ENCODE measurements at places on chromosomes 7 and 10.

- no peak for ATAC-seq
These were observed 49.8 kb downstream of the PODXL start for GRCh38 chr7:131506597-131506996.

DNA sequence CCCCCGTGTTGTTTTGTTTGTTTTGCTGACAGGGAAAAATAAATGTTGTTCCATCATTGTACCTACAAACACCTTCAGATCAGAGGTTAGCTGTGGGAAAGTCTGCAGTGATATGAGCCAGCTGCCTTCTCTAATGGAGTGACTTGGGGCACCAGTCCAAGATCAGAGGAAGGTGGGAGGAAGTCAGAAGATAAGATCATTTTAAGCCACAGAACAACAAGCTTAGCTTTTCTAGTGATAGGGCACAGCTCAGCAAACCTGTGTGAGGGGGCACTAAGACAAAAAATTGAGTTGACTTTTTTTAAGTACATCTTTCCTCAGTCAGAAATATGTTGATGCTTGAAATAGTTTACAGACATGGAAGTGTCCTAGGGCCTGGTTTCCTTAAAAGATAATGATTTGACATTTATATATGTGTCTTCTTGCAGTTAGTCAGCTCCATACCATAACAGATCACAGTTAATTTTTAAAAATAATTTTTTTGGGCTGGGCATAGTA is 240.3 kb upstream of the KAT6B start:
- ATAC-seq = no peak

DNA sequence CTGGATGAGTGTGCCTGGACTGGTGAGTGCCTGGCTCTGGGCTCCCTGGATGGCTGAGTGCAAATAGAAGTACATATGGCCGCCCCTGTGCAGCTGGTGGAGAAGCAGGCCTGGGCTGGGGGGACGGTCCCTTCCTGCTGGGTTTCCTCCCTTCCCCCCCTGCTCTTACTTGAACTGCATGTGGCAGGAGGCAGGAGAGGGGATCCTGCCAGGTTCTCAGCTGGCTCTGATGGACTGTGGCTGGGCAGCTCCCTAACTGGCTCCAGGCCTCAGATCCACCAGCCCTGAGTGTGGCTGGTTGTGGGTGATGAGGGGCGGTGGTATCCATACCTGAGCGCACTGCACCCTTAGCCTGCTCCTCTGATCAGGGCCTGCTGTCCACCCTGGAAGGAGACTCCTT is 26.9 kb downstream of the ADCY1 start:
- no peak for ATAC-seq

DNA sequence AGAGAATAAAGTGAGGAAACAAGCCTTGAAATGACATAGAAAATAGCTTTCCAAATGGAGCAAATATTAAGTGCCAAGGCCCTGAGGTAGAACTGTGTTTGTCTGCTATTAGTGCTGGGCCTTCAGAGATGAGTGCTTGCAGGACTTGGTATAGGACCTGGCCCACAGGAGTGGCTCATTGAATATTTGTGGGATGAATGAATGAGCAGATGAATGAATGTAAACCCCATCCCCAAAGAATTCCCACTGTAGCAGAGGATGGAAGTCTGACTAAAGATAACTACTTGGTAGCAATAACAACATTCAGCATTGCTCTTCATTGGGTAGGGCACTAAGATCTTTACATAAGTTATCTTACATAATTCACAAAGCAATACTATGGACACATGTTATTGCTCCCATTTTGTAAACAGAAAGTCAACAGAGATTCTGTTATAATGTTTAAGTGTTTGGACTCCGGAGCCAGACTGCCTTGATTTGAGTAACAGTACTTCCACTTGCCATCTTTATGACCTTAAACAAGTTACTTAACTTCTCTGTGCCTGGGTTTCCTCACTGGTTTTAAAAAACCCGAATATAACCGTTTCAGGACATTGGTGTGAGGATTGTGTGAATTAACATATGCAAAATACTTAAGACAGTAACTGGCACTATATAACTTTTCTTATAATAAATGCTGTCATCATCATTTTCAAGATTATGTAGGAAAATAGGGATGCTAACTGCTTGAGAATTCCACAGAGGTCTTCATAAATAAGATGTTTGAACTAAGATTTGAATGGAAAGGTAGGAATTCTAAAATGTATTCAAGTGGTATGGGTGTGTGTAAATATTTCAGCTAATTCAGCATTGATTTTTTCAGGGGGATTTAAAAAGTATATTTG is 141.9 kb downstream of the PRKG1 start:
- no peak for ATAC-seq

GRCh38 chr10:124657806-124658205 is 86.4 kb downstream of the FAM53B start:
- ATAC-seq = no peak

GRCh38 chr10:87861566-87861952 is 1.8 kb downstream of the KLLN start:
- ATAC-seq = peak; percentile 37

DNA sequence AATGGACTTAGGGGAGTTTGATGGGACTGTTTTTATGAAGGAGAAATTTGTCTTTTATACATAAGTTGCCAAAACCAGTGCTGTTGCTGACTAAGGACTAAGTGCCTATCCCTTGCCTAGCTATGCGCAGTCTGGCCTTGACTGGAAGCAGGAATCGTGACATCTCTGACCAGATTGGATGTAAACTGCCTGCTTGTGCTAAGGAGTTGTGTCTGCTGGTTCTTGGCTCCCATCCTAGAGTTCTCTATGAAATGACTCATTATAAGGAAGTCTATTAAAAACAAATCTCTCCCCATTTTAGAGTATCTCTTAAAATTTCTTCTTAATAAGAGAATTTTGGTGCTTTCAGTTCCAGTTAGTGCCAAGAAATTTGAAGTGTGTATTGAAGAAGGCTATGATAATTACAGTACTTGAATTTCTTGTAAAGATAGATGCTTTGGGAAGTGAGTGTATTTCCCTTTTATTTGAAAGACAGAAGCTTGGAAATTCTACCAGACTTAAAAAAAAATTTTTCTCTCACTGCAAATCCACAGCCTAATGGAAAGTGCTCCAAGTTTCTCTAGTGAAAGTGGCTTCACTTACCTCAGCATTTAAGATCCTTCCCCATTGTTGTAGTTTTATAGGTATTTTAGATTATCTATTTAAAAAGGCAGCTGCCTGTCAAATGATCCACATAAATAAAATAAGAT is 77.6 kb downstream of the BICC1 start:
- peak; percentile 81 for ATAC-seq

DNA sequence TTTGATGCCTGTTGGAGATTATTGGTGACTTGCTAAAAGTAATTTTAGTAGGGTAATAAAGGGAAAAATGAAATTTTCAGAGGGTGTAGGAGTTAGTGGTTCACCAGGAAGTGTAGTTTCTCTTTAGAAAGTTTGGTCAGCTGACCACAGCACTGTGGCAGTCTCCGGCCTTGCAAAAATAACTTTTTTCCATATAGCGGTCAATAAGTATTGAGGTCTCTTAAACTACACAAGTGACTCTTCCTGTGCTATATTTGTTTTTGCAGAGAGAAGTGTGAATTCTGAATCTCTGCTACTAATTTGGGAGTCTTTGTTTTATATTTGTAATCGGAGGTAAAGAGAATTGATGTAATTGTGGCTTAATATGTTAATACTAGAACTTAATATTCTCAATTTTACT is 24.3 kb downstream of the PTPN12 start:
- no peak for ATAC-seq

- no peak for ATAC-seq
These were observed 115.2 kb downstream of the ZFAND4 start for GRCh38 chr10:45557275-45557905.

GRCh38 chr10:20622531-20623211 is 274.4 kb downstream of the NEBL start:
- no peak for ATAC-seq

DNA sequence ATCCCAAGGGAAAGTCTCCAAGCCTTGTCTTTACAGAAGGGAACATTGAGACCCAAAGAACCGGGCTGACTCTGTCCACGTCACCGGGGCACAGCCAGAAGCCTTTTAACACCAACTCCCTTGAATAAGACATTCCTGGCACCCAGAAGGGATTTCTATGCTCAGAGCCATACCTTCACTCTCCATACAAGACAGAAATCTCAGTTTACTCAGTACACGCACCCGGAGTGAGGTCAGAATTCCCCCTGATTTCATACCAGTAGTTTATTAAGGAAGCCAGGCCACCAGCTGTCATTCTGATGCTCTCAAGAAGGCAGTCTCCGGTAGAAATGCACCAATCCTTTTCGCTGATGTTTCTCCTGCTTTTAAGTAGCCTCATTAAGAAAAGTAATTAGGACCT is 134.2 kb upstream of the KCNMA1 start:
- ATAC-seq = no peak

GRCh38 chr7:91280604-91281003 is 16.4 kb downstream of the FZD1 start:
- ATAC-seq = no peak

DNA sequence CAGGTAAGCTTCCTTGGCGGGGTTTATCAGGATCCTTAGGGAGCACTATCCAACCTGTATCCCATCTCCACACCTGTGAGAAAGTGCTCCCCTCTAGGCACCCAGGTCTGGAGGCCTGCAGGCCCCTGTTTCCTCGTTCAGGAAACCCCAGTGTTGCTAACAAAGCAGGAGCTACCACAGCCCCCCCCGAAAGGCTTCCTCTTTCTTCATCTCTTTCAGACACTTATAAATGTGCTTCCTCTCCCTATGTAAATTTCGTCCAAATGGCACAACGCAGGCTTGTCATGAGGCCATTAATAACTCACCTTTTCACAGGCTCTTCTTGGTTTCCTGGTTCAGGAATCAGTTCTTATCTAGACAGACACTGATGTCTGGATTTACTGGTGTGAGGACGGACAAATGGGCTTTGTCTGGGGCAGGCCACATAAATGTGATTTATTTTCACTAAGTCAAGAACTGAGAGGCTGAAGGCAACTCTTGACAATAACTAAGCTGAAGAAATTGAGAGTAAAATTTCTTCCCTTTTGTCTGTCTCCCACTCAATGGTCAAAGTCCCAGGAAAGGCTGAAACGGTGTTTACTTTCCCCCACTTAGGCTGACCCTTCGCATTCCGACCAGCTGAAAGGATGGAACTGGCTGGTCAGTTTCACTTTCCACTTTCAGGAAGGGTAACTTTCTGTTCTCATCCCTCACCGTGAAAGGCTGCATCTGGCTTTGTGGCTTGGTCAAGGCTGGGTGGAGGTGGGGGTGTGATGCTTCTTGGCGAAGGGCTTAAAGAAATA is 46.8 kb downstream of the PIK3AP1 start:
- peak; percentile 46 for ATAC-seq

- ATAC-seq = no peak
These were observed 46.3 kb downstream of the HK1 start for GRCh38 chr10:69324583-69324982.

DNA sequence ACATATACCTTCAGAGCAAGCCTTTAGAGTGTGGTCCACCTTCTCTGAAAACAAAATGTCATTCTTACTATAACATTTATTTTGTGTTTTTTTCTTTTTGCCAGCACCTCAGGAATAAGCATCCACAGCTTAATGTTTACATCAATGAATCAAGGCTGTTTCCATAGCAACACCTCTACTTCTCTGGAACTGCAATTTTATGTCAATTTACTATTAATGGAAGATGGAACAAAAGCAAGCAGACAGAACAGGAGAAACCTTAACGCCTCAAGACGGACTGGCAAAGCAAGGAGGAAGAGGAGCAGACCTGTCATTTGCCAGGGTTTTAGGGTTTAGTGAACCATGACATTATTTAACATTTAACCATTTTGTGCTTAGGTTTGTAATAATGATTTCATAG is 63.1 kb downstream of the PRR15 start:
- ATAC-seq = no peak

DNA sequence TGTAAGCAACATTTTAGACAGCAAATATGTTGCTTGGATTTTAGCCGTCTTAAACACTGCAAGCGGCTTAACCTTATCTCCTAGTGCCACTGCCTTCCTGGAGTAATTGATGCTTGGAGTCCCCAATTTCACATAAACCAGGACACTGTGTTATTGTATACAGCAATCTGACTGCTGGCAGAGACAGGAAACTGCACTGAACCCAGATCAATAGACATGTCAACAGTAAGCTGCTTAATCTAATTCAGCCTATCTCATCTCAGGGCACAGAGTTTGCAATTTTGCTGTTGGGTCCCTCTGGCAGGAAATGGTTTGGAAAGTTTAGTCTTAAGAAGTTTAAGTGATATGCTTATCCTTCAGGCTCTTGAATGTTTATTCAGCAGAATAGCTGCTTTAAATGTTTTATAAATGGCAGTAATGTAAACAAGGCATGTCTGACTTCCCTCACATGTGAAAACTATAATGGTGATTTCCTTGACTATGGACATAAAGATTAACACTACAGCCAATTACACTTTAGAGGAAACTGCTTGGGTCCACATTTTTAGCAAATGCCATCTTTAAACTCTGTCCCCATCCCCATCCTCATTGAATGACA is 598.6 kb downstream of the PARD3 start:
- no peak for ATAC-seq

DNA sequence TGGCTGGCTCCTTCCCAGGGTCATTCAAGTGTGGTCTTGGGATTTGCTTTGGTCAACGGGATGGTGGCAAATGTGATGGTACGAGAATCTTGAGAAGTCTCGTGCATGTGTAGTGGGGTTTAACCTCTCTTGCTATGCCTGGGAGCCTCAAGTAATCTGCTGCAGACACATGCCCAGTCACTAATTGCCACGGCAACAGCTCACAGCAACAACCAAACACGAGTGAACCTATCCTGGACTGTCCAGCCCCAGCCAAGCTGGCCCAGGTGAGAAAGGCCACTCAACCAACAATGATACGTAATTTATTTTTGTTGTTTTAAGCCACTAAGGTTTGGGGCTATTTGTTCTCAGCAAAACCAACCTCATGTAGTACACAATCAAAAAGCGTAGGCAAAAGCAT is 38.1 kb upstream of the DDC start:
- no peak for ATAC-seq

DNA sequence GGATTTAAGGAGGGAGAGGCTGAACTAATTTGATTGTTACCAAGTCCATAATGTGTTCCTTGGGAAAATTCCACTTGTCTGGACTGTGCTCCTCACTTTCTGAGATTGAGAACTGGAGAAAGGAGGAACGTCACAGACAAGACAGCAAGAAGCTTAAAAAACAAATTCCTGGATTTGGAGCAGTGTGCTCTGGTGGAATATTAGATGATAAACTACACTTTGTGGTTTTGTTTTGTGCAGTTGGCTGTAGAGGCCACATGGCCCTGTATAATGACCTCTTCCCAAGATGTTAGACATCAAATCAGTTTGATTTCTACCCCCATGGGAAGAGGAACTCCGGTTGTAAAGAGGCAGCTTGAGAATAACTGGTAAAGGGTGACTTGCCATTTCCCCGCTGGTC is 421.3 kb upstream of the GALNT17 start:
- no peak for ATAC-seq

DNA sequence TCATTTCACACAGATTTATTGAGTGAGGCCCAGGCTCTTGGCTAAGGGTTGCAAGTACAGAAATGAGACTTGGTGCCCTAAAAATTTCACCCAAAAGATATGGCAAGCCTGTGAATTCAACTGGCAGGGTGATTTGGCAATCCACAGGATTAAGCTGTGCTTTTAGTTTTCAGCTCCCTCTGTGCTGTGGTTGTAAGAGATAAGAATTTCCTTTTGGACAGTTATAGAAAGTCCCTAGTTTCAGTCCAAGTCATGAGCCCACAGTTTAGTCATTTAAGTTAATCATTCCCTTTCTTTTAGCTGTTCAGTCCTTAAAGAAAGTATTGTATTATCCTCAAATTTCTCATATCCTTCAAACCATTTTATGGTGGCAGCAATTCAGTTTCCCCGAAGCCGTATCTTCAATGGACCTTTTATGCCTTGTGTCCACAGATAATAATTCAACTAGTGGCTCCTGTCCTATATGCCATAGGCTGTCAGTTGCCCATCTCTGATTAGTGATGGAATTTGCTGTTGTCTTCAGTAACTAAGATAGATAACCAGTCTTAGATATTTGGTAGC is 73.4 kb upstream of the NAMPT start:
- ATAC-seq = no peak
